ENCODE measurements at places on chromosomes 4 and X.

DNA sequence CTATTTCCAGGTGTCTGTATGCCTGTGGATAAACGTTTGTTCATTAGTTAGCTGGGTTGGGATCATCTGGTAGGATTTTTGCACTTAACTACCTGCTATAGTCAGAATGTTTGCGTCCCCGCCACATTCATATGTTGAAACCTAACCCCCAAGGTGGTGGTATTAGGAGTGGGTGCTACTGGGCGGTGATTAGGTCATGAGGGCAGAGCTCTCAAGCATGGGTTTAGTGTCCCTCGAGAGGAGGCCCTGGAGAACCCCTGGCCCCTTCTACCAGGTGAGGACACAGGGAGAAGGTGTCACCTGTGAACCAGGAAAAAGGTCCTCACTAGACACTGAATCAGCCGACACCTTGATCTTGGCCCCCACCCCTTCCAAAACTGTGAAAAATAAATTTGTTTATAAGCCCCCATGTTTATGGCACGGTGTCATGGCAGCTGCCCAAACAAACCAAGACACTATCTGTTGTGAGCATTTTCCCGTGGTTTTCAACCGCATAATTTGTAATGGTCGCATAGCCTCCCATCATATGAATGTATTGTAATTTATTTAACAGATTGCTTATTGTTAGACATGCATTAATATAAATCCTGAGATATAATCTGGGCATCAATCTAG is 92.7 kb upstream of the TRIM2 start:
- DNase-seq = peak; percentile 33

GRCh38 chr4:26468283-26468949 is 21.9 kb downstream of the CCKAR start:
- DNase-seq = peak; percentile 14

GRCh38 chr4:152780267-152780778 is 569 bp downstream of the ARFIP1 start:
- DNase-seq = no peak

- no peak for DNase-seq
Observed at GRCh38 chr4:113781439-113782040, 20.0 kb upstream of the CAMK2D start.

DNA sequence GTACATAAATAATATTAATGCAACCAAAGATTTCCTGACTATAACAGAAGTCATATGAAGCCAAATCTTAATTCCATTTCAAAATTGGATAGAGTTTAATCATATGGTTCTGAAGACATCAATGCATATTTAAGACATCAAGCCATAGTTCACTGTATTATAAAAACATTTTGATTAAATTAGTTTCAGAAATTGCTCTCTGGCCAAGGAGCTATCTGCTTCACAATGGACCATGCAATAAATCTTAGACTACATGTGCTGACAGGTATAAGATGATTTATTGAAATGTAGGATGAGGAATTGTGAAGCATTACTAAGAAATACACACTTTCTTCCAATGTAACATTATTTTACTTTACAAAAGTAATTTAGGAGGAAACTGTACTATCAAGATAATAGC is 81.6 kb downstream of the MID1 start:
- no peak for DNase-seq

DNA sequence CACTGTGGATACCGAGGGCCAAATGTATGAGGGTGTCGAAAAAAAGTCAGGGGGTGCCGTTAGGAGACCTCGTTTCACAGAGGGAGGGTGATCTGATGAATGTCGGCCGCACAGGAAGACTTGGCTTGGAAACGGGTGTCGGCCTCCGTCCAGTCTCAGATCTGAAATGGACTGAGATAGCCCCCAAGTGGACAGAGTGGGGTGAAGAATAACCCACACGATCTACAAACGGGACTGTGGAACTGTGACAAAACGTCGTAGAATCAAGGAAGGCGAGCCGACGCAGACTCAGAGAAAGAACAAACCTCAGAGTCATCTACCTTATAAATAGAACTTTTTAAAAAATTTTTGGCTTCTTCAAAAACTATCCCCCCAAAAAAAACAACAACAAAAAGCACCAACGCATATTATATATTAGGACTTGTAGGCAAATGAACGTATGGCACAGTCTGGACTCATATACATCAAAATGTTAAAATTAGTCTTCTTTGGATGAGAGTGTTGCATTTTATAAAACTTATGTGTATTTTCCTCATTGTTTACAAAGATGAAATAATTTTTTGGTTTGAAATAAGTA is 63.8 kb upstream of the IRF2 start:
- DNase-seq = peak; percentile 85

GRCh38 chr4:81966676-81967075 is 407.1 kb downstream of the HNRNPD start:
- DNase-seq = no peak

GRCh38 chrX:40006106-40007017 is 91.4 kb downstream of the BCOR start:
- peak; percentile 45 for DNase-seq

DNA sequence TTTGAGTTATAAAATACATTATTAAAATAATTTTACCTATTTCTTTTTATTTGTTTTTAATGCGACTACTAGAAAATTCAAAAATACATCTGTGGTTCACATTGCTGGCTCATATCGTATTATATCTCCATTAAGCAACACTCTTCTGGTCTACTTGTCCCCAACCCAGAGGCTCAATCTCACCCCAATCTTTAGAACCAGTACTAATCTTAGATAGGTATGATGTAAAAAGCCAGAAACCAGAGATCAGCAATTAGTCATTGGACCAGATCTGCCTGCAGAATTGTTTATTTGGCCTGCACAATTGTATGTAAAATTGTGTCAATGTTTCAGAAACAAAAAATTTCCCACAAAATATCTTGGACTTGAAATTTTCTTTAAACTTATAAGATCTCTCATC is 155.5 kb upstream of the BMP3 start:
- DNase-seq = no peak

DNA sequence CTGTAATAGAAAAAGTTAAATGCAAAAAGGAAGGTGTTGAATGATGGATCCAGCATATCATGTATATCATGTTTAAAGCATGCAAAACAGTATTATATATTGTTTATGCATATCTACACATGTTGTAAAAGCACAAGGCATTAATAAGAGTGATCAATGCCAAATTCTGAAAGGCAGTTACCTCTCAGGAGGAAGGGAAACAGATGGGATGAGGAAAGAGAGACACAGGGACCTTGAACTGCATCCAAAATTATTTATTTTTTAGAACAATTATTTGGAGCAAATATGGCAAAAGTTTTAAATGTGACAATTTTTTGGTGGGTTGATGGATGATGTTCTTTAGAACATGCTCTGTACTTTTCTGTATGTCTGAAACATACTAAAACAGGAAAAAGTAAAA is 193.4 kb downstream of the CLCN4 start:
- DNase-seq = no peak

- DNase-seq = no peak
Observed at GRCh38 chr4:148515248-148515647, 73.0 kb upstream of the NR3C2 start.

DNA sequence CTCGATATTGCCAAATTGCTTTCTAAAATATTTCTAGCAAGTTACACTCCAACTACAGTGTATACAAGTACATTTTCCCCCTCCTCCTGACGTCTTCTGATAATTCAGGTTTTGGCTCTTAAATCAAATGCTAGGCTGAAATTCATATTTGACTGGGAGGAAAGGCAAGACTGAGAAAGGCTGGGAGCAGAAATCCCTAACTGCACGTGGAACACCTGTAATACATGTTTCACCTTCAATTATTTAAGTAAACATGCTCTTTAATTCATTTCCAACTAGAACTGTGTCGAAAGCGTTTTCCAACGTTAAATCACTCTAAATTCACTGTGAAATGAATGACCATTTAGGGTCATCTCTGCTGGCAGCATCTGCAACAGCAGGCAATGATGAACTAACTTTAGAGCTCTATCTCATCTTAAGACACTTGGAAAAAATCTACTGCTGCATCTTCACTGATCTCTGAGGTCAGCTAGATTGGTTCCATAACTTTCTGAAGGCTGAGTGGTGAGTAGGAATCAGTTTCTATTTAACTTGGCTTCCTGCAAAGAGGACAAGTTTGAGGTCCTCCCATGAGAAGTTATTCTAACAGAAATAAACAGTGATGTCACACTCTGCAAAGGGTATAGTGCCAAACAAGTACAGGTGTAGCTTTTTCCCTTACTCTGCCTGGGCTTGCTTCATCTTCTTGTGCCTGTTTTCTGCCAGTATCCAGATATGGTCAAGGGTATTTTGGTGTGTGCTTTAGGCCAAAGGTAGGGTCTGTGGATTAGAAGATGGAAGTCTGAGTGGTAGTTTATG is 144.3 kb upstream of the PAK3 start:
- no peak for DNase-seq

- no peak for DNase-seq
Observed at GRCh38 chr4:153002110-153002509, 66.0 kb downstream of the FHDC1 start.

GRCh38 chrX:80816051-80816450 is 6.4 kb upstream of the BRWD3 start:
- DNase-seq = no peak

DNA sequence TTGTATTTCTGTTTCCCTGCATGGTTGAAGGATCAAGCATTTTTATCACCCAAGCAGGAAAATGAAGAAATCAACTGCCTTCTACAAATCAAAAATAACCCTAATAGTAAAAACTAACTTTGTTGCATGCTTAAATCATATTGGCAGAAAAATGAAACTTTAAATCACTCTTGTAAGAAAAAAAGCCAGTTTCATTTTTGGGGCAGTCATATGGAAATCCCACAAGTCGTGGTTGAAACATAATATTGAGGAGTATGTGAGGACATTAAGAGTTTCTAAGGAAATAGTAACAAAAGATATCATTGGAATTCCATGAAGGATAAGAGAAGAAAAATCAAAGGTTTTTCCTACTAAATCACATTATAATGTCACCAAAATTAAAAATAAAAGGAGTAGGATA is 8.4 kb downstream of the TEC start:
- DNase-seq = no peak

DNA sequence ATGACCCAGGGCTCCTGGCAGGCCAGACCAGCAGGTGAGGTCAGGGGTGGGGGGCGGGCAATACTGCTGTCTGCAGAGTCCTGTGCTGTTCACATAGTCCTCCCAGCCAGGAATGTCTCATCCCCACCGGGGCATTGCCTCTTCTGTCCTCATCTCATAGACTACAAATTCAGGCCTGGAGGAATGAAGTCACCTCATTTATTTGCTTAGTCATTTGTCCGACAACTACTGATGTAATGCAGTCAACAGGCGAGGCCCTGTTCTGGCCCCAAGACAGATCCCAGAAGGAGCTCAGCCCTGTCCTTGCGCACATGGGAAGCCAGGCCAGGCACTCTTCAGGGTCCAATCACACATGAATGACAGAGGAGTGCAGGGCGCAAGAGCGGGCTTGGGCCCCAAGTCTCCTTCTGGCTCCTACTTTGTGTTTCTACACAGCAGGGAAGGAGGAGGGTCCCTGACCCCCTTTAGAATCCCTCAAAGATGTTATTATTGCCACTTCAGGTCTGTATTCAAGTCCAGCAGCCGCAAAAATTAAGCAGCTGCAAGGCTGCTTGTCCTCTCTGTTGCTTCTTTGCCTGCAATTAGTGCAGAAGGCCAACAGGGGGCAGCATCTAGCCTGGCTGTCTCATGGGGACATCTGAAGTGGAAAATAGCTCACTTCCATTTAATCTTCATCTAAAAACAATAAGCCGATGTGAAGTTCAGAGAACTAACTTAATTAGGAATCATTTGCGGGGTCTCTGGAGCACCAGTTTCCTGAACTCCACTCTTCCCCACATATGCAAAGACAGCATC is 15.2 kb upstream of the HMX1 start:
- no peak for DNase-seq

- no peak for DNase-seq
Observed at GRCh38 chr4:7237873-7238272, 45.5 kb downstream of the SORCS2 start.

DNA sequence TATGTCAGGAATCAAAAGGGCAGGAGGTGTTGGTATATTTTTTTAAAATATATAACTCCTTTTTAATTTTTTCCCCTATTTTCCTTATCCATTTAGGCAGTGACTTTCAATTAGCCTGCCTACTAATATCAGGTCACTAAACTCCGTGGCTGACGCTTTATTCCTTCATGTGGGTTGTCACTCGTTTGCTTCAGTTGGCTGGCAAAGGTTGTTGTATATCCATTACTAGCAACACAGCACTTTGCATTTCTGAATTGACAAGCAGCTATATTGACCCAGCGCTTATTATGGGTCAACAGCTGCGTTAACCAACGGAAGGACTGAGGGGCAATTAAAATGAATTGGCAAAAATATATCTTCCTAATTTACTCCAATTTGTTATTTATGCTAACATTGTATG is 87.7 kb downstream of the ARX start:
- no peak for DNase-seq

- no peak for DNase-seq
Observed at GRCh38 chr4:184148738-184149637, 68.7 kb downstream of the ENPP6 start.

GRCh38 chr4:85776579-85776978 is 301.6 kb downstream of the ARHGAP24 start:
- DNase-seq = no peak

DNA sequence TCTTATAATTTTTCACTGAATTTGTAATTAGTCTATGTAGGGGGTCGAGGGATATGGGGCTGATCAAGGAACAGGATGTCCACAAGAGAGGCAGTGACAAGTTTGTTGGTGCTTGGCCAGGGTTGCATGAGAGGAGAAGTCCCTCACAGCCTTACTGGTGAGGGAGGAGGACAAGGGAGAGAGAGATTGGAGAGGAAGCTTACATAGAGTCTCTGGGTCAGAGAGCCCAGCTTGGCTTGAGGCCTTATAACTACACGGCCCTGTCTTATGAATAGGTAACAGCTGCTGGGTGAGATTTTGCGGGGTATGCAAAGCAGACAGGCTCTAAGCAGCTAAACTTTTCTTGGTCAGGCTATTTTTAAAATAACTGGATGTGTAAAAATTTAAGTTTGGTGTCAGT is 37.9 kb upstream of the OTUD4 start:
- no peak for DNase-seq

- DNase-seq = no peak
Observed at GRCh38 chrX:18045436-18045835, 175.2 kb downstream of the BEND2 start.
